ENCODE measurements at places on chromosomes 12 and 14.

DNA sequence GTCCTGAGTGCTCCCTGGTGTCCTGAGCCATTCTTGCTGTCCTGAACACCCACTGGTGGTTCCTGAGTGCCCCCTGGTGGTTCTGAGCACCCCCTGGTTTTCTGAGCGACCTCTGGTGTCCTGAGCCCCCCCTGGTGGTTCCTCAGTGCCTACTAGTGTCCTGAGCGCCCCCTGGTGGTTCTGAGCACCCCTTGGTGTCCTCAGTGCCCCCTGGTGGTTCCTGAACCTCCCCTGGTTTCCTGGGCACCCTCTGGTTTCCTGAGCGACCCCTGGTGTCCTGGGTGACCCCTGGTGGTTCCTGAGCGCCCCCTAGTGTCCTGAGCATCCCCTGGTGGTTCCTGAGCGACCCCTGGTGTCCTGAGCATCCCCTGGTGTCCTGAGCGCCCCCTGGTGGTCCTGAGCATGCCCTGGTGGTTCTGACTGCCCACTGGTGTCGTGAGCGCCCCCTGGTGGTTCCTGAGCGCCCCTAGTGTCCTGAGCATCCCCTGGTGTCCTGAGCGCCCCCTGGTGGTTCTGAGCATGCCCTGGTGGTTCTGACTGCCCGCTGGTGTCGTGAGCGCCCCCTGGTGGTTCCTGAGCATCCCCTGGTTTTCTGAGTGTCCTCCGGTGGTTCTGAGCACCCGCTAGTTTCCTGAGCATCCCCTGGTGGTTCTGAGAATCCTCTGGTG, 473.1 kb downstream of the TMEM121 start:
- no peak for DNase-seq

GRCh38 chr14:29216268-29217232, 450.0 kb downstream of the FOXG1 start:
- DNase-seq, result no peak

DNA sequence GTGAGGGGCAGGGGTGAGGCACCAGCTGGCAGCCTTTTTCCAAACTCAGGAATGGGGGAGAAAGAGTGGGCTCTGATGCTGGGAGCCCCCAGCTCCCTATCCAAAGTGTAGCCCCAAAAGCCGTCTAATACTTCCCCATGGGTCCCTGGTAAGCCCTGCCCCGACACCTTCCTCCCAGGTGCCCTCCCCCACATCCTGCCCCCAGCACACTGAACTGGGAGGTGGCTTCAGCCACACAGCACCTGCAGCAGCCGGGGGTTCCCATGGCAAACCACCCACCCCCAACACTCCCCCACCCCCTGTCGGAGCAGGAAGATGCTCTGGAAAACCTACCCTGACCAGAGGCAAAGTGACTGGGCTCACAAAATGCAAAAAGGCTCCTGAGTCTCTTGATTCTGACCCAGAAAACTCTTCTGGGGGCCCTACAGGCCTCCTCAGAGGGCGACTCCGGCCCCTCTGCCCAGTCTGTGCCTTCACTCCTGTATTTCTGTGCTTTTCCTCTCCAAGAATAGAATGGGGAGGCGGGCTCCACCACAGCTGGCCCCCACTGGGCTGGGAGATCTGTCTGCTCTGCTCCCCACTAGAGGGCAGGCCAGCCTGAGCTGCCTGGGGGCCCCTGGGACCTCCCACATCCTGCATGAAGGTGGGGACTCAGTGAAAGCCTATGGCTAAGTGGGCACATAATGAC, 81.6 kb downstream of the ITPK1 start:
- no peak for DNase-seq

DNA sequence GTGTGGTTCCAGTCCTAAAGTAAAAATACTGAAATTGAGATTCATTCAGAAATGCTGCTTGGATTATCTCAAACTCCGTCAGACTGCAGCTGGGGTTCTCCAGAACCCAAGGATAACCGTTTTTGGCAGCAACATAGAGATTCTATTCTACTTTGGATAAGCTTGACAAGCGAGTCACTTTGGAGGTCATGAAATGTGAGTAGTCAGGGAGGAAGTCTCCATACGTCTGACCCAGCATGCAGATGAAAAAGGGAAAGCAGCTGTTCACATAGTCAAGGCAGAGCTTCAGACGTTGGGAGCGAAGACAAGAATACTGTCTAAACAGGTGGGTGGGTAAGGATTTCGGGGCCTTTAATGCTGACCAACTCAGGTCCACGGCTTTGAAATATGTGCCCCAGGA, 14.9 kb upstream of the HSP90B1 start:
- no peak for DNase-seq

DNA sequence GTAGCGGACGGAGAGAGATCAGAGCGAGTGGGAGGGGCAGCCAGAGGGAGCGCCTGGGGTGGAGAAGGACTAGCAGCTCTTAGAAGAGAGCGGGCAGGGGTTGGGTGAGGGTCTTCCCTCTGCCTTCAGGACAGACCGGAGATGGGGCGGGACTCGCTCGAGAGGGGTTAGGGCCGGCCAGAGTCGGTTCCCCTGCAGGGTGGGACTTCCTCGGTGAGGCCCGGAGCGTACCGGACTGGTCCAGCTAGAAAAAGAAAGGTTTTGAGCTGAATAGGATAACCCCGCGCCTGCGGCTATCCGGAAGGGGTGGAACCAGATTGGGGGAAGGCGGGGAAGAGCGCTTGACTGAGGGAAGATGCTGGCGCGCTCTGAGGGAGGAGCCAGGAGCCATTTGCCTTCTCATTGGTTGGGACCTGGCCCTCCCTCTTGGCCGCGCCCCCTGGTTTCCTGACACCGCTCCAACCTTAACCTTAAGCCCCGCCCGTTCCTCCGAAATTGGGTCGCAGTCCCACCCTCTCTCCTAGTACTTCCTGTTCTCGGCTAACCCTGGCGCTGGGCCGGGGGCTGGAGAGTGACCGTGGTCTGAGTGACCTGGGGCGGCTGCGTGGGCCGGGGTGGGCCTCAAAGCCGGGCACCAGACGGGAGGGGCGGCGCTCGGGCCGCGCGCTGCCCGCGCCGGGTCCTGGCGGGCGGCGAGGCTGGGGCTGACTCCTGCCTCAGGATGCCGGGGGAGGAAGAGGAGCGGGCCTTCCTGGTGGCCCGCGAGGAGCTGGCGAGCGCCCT, at the start of gene RNF31:
RNF31 (plus strand) TSS at position 521 of the 783 bp plus-strand sequence; CDS start at position 722, 201 bp downstream.
- peak; percentile 99 for DNase-seq

DNA sequence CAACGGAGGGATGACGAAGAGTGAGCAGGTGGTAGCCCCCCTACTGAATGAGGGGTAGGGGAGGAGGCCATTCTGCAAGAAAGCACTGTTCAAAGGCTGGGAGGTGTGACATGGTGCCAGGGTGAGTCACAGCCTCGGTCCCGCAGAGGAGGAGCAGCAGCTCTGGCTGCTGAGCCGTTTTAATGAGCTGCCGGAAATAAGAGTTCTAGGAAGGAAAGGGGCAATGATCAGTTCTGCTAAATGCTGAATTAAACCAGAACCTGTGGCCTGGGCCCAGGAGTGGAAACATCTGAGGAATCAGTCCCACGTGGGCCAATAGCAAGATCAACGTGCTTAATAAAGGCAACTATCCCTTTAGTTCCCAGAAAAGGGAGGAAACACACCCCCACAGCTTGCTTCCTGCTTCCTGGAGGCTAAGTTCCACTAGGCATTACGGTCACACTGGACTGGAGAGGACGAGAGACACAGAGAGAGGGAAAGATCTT, 3.6 kb downstream of the ABCD4 start:
- no peak for DNase-seq

GRCh38 chr14:91029456-91030217, 30.8 kb downstream of the RPS6KA5 start:
- DNase-seq, result no peak

- no peak for DNase-seq
Measured at GRCh38 chr14:41062826-41063225, 543.9 kb upstream of the LRFN5 start.

- no peak for DNase-seq
Measured at GRCh38 chr12:104510145-104510872, 53.6 kb downstream of the CHST11 start.

GRCh38 chr12:109731231-109731731, 17.7 kb downstream of the FAM222A start:
- peak; percentile 74 for DNase-seq

GRCh38 chr12:107570721-107571120, 114.9 kb upstream of the PWP1 start:
- no peak for DNase-seq

Measured in chondrocyte (in vitro differentiated cells).